ENCODE measurements at places on chromosomes 6 and 20. TPM values are rescaled to one million over a fixed set of nuclear protein-coding genes. Genes with fewer than 3 reads are reported as not detected.

- DNase-seq = no peak
Observed at GRCh38 chr6:69487688-69488087, 309.1 kb downstream of the LMBRD1 start.

GRCh38 chr6:17066610-17067009 is 35.2 kb upstream of the STMND1 start:
- no peak for DNase-seq

- no peak for DNase-seq
Observed at GRCh38 chr20:59662856-59663512, 58.6 kb downstream of the PHACTR3 start.

GRCh38 chr20:51462566-51463276 is 79.8 kb downstream of the NFATC2 start:
- peak; percentile 59 for DNase-seq

GRCh38 chr6:41975276-41975675 is 33.7 kb upstream of the CCND3 start:
- no peak for DNase-seq

Gene SNAP25
- 0.76 TPM for total RNA-seq

Gene SEMG1
- 0.21 TPM for total RNA-seq

DNA sequence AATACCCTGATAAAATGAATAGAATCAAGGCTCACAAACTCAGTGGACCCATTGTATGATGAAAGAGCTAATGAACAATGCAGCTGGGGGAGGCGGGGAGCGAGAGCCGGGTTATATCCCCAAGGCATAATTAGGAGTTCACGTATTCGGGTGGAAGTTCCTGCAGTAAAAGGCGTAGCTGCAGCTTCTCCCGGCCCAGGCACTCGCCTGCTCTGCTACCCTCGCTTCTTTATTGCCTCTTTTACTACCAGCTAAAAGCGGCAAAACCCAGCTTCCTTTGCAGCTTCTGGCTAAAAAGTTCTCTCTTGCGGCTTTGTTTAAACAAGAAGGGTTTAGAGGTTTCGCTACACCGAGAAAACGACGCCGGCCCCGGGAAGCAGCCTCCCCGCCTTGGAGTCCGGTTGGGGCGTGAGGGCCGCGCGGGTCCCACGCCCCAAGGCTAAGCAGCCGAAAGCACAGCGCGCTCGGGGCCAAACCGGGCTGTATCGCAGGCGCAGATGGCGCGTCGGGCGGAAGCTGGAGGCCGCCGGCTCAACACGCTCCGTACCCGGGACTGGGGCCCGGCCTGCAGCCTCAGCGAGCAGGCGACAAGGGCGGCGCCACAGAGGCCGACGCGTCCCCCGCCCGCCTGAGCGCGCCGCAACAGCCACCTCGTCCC is 1.6 kb downstream of the ZBTB2 start:
- peak; percentile 67 for DNase-seq

GRCh38 chr6:83921315-83921714 is 61.8 kb downstream of the CYB5R4 start:
- no peak for DNase-seq

- DNase-seq = no peak
Observed at GRCh38 chr6:29909985-29910384, 32.3 kb upstream of the HLA-A start.

DNA sequence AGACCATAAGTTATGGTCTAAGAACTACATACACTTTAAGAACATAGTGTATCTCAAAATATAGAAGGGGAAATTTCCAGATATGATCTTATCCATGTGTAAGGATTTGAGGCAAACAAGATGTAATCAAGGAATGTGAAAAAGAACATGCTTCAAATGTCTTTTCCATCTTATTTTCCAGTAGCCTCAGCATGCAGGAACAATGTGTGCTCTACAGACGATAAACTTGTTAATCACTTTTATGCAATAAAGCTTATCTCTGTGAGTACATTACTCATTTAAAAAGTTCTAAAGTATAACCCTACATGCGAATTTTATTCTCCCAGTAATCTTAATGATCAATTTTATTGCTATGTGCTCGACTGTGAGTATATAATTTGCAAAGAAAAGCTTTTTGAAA is 185.2 kb downstream of the ALDH8A1 start:
- DNase-seq = no peak

GRCh38 chr6:151805286-151805840 is 2.1 kb upstream of the ESR1 start:
- DNase-seq = no peak

Gene BANF2
- not detected for total RNA-seq

Gene MYO6
- total RNA-seq = 78.3 TPM

Gene CCR6
- 0.21 TPM for total RNA-seq

DNA sequence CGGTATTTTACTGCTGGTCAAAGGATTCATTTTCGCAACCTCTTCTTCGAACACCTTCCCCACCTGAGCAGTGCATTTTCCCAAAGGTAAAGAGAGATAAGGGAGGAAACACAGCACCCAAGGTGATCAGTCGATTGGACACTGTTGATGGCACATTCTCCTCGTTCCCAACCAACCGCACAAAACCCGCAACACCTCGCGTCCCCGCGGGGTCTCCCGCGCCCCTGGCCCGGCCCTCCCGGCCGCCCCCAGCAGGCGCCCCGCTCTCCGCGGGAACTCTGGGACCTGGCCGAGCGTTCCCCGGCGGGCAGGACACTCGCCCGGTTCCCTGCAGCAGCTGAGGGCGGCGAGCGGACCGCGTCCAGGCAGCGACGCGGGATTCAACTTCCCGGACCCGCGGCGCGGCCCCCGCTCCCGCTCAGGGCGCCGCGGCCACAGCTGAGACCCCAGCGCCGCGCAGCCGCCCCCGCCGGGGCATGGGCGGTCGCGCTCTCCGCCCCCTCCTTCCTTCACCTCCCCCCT is 506 bp downstream of the RGS17 start:
- no peak for DNase-seq

Gene LSM14B
- total RNA-seq = 36.3 TPM

DNA sequence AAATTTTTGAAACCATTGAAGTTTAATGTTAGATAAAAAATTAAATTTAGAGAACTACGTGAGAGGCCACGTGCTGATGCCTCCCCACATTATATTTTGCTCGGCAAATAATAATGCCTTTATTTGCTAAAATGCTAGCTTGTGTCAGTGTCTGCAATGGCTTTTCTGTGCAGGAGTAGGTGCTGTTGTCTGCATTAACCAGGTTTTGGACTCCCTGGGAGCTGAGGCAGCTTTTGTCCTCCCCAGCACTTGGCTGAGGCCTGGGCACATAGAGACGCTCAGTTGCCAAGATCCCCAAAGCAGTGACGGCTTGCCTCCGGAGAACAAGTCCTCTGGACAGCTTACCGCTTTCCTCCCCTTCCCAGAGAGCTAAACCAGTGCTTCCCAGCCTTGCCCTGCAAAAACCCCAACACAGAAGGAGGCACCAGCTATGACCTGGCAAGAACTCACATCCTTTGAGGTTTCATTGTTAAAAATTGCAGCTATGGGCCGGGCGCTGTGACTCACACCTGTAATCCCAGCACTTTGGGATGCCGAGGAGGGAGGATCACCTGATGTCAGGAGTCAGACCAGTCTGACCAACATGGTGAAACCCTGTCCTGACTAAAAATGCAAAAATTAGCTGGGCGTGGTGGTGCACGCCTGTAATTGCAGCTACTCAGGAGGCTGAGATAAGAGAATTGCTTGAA is 59.9 kb downstream of the KAT14 start:
- no peak for DNase-seq

- no peak for DNase-seq
Observed at GRCh38 chr6:161618831-161619454, 345.1 kb upstream of the AGPAT4 start.

DNA sequence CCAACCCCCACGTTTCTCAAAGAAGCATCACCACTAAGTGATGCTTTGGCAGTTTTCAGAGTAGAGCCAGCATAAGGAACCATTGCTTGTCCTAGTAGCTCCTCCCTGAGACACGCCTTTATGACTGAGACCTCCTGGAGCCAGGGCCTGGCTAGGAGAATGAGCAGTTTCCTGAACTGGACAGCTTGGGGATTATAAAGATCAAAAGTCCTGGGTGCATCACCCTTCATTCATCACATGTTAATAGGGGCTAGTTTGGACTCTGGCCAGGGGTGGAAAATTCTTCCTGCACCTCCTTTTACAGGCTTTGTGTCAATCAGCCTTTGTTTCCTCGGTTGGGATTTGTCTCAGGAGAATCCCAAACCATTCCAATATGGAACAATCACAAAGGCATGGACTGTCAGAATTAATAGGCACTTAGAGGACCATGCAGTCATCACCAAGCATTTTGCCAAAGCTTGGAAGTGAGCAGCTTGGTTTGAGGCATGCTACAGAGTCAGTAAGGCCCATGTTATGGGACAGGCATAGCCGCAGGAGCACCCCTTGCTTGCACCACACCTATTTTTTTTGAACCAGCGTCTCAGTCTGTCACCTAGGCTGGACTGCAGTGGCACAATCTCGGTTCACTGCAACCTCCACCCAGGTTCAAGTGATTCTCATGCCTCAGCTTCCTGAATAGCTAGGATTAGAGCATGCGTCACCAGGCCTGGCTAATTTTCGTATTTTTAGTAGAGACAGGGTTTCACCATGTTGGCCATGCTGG is 64.9 kb upstream of the TGM3 start:
- no peak for DNase-seq

DNA sequence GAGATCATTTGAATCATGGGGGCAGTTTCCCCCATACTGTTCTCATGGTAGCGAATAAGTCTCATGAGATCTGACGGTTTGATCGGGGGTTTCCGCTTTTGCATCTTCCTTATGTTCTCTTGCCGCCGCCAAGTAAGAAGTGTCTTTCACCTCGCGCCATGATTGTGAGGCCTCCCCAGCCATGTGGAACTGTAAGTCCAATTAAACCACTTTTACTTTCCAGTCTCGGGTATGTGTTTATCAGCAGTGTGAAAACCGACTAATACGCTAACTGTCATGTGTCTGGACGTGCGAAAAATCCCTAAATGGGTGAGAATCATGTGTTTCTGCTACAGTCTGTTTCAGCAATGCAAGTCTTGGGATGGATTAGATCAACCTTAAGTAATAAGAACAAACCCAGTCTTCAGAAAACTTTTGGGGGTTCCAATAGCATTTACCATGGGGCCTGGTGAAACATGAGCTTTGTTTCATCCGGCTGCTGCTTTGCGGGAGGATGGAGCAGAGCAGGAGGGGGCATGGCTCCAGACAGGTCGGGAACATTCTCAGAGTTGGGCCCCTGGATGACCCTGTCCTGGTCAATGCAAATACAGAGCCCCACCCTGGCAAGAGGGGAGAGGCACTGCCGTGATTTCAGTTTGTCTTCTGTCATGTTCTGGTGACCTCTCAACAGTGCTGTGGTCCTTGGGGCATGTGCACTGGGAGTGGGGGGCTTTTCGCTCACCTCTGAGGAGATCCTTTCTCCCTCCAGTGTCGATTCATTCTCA is 41.5 kb downstream of the CTCFL start:
- DNase-seq = no peak

GRCh38 chr20:44477151-44477550 is 1.5 kb downstream of the TTPAL start:
- DNase-seq = no peak

Gene TSPO2
- not detected for total RNA-seq

DNA sequence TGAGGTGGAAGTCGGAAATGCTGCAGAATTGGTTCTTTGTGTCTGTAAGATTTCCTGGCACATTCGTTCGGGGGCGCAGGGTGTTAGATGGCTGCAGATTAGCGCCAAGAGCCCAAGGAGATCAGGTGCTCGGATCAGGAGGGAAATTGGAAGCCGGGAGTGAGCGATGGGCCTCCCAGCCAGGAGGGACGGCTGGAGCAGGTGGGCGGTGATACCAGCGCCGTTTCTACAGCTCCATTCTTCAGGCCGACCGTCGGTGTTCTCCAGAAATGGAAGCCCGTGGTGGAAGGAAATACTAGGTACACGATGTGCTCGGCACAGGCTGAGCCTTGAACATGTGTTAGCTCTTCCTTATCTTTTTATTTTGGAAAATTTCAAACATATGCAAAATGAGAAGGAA is 6.5 kb downstream of the SIRPA start:
- no peak for DNase-seq

GRCh38 chr20:49291200-49291599 is 13.3 kb upstream of the ZNFX1 start:
- no peak for DNase-seq

DNA sequence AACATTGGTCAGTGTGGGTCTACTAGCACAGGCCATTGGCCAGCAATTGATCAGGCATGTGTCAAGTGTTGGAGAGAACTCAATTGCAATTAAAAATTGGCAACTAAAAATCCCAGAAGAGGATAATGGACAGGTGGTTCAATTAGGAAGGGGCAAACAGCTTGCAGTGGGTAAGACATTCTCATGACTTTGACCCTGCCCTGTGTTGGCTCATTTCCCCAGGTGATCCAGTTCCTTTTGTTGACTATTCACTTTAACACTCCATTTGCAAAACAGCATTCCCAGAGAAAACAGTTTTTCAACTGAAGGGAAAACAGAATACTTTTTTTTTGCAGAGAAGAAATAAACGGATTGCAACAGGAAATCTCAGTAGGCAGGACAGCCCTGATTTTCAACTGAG is 28.9 kb upstream of the SCGN start:
- no peak for DNase-seq

- no peak for DNase-seq
Observed at GRCh38 chr6:87976616-87977015, 71.0 kb upstream of the SPACA1 start.

GRCh38 chr20:10474606-10475184 is 39.6 kb downstream of the SLX4IP start:
- DNase-seq = no peak

DNA sequence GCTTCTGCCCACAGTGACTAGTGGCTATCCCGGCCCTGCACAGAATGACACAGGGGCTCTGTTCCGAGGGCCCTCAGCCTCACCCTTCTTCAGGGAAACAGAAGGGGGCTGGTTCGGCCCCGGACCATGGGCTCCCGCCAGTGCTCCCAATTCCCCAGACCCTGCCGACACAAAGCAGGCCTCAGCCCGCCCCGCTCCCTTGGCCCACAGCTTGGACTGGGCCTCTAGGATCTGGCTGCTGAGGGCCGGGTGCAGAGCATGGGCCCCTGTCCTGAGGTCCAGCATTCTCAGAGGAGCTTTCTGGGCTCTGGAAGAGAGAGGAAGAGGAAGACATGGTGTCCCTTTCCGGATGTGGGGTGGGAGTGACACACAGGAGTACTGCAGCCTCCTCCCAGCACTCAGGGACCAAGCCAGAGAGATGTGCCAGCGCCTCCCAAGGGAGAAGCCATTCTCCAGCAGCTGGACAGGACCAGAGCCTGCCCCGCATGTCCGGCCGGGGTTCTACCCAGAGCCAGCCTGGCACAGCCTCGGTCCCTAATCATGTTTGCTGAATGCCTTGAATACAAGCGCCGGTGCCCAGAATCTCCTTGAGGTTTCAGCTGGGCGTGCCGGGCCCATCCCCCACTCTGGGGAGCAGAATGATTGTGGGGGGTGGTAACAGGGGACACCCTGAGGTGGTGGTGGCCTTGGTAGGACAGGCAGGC is 23.9 kb downstream of the C20orf203 start:
- DNase-seq = no peak

Gene PI16
- 4.0 TPM for total RNA-seq

DNA sequence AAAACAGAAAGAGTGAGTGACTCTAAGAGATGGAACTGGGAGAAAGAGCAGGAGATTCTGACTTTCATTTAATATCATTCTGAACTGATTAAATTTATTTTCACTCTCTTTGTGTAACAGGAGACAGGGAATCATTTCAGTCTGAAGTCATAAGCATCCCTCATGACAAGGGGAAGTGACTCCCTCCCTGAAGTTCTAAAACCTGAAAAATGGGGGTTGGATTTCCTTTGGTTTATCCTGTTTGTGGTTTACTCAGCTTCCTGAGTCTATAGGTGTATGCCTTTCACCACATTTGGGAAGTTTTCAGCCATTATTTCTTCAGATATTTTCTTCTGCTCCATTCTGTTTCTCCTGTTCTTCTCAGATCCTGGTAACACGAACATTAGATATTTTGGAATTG is 3.4 kb upstream of the FKBP1A start:
- no peak for DNase-seq
